ENCODE measurements at places on chromosomes 2 and 18. TPM values are rescaled to one million over a fixed set of nuclear protein-coding genes. Genes with fewer than 3 reads are reported as not detected.

The C2orf66 gene
- total RNA-seq: not detected

The NCKAP1 gene
- total RNA-seq: 88.5 TPM

The KCNS3 gene
- 24.3 TPM for total RNA-seq

The ZFAND2B gene
- 48.8 TPM for total RNA-seq

The USP37 gene
- 40.8 TPM for total RNA-seq

The SPATA3 gene
- not detected for total RNA-seq

The DUSP2 gene
- 14.0 TPM for total RNA-seq

GRCh38 chr2:85746321-85747004, 7.3 kb upstream of the ATOH8 start:
- no peaks in the 10 kb centered on the region for H3K36me3 ChIP-seq
- no peak overlapping the region for H3K4me3 ChIP-seq
- no peak for DNase-seq

DNA sequence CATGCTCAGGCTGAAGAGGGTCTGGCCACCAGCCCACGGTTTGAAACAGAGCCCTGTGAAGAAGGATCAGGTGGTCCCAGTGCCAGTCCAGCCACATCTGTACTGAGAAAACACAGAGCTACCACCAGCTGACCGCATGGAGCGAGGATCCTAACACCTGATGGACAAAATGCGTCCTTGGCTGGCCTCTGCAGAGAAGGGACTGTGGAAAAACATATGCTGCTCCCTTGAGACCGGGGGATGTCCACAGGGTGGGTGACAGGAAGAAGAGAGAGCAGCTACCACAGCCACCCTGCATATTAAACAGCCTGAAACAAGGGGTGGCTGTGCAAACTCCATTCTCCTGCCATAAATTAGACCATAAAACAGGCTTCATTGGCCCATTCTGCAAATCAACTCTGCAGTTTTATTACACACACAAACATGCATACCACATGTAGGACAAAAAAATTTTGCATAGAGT, 137.2 kb downstream of the BCL2 start:
- H3K4me1 ChIP-seq: no peaks in the 10 kb centered on the region
- no peaks in the 10 kb centered on the region for H3K27me3 ChIP-seq
- DNase-seq: no peak
- no peak overlapping the region for H3K4me3 ChIP-seq
- no peaks in the 10 kb centered on the region for H3K36me3 ChIP-seq

DNA sequence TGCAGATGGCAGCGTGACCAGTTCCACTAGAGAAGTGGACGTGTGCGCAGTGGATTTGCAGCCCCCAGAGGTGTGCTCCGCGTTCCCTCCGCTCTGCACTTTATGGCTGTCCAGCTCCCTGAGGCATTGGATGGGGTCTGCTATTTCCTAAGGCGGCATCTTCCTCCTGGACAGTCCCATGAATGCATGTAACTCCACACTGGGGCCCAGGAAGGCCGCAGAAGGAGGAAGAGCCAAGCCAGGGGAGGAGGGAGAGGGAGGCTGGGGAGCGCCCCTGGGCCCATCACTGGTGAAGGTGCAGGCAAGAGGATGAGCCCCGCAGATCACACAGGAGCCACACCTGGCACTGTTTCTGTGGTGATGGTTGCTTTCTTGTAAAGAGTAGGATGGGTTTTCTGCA, 99.1 kb downstream of the PTGR3 start:
- H3K4me3 ChIP-seq: no peak overlapping the region
- H3K4me1 ChIP-seq: no peaks in the 10 kb centered on the region
- no peaks in the 10 kb centered on the region for H3K27me3 ChIP-seq
- DNase-seq: no peak
- no peak overlapping the region for H3K27ac ChIP-seq

- no peaks in the 10 kb centered on the region for H3K4me1 ChIP-seq
- no peak overlapping the region for H3K4me3 ChIP-seq
- DNase-seq: no peak
- no peaks in the 10 kb centered on the region for H3K36me3 ChIP-seq
Observed at GRCh38 chr2:174518395-174518794, 31.6 kb upstream of the GPR155 start.

- DNase-seq: no peak
- H3K27ac ChIP-seq: no peak overlapping the region
- no peaks in the 10 kb centered on the region for H3K27me3 ChIP-seq
- H3K36me3 ChIP-seq: no peaks in the 10 kb centered on the region
Observed at GRCh38 chr2:42123426-42123825, 45.7 kb upstream of the EML4 start.

- H3K4me1 ChIP-seq: no peaks in the 10 kb centered on the region
- no peak overlapping the region for H3K27ac ChIP-seq
- no peaks in the 10 kb centered on the region for H3K36me3 ChIP-seq
Observed at GRCh38 chr2:142892715-142893114, 15.3 kb downstream of the KYNU start.

- no peak overlapping the region for H3K4me3 ChIP-seq
- no peaks in the 10 kb centered on the region for H3K36me3 ChIP-seq
- no peak for DNase-seq
- H3K27me3 ChIP-seq: no peaks in the 10 kb centered on the region
- H3K4me1 ChIP-seq: no peaks in the 10 kb centered on the region
Observed at GRCh38 chr18:48643262-48643661, 104.4 kb downstream of the CTIF start.

- H3K36me3 ChIP-seq: no peaks in the 10 kb centered on the region
- H3K27ac ChIP-seq: no peak overlapping the region
- DNase-seq: no peak
Observed at GRCh38 chr18:38174173-38174572, 608.6 kb upstream of the CELF4 start.

GRCh38 chr18:50398947-50399346, 24.1 kb downstream of the SKA1 start:
- no peaks in the 10 kb centered on the region for H3K27me3 ChIP-seq
- H3K4me3 ChIP-seq: no peak overlapping the region
- H3K36me3 ChIP-seq: no peaks in the 10 kb centered on the region
- no peak overlapping the region for H3K27ac ChIP-seq
- DNase-seq: no peak

DNA sequence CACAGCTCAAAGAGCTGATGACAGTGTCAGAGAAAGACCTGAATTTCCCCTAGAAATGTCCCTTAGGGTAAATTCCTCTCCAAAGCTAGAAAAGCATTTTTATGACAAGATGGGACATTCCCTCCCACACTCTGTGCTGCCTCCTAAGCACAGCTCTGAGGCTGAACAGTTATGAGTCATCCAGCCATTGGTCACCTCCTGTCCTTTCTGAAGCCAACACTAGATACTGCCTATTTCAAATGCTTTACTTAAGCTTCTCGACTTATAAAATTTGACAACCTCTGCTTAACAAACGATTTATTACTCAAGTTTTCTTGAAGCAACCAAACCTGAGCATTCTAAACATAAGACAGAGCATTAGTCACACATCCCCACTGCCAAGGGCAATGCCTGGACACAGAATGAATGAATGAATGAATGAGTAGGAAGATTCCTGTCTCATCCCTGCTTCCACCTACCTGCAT, 35.4 kb downstream of the B4GALT6 start:
- H3K36me3 ChIP-seq: no peaks in the 10 kb centered on the region
- DNase-seq: no peak
- H3K27me3 ChIP-seq: no peaks in the 10 kb centered on the region
- H3K27ac ChIP-seq: no peak overlapping the region
- no peak overlapping the region for H3K4me3 ChIP-seq

DNA sequence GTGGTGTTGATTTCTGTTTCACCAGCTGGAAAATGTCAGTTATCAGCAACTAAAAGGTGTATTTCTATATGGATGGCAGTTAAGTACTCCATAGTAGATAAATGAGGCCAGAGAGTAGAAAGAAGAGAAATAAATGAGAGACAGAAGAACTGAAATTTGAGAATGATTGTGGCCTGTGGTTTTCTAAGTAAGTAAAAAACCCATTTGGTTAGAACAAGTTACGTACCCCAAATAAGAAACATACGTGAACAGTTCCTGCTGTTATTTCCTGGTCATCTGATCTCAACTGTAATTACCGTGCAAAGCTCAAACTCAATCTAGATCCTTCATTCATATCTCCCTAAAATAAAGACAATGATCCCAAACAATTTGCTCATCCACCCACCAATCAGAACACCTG, 181.3 kb downstream of the PID1 start:
- H3K4me3 ChIP-seq: no peak overlapping the region
- DNase-seq: no peak
- no peaks in the 10 kb centered on the region for H3K36me3 ChIP-seq
- H3K27me3 ChIP-seq: no peaks in the 10 kb centered on the region
- no peak overlapping the region for H3K27ac ChIP-seq
- H3K4me1 ChIP-seq: no peaks in the 10 kb centered on the region

DNA sequence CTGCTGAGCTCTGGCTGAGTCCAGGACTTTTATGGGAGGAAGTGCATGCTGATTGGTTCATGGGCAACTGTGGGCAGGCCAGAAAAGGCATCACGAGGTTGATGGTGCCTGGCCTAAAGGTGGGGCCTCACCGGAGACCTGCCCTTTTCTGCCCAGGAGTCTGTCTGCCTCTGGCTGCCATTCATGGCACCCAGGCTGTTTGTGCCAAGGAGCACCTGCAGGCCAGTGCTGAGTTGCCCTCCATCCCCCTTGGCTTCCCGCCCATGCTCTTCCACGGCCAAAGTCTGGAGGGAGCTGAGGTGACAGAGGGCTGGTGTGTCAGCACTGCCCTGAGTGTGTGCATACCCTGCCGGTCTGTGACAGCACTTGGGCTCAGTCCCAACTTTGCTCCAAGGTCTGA, 123.2 kb downstream of the PTH2R start:
- DNase-seq: no peak
- H3K27ac ChIP-seq: no peak overlapping the region
- no peak overlapping the region for H3K4me3 ChIP-seq
- H3K36me3 ChIP-seq: no peaks in the 10 kb centered on the region
- H3K4me1 ChIP-seq: no peaks in the 10 kb centered on the region

DNA sequence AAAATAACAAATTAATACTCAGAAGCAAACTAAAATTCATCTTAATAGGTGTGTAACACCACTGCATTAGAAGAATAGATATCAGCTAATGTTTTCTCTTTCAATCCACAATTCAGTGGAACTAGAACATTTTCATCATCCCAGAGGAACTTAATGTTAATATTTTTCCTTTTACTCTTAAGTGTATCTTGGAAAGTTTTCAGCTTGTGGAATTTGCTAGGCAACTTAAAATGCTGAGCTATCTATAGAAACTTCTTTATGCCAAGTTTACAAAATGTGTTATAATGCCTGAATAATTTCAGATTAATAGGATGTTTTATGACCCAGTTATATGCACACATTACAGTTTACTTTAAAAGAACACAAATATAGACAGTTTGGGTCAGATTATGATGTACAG, 86.6 kb upstream of the FAM237A start:
- no peaks in the 10 kb centered on the region for H3K36me3 ChIP-seq
- no peak overlapping the region for H3K4me3 ChIP-seq
- H3K4me1 ChIP-seq: no peaks in the 10 kb centered on the region
- H3K27ac ChIP-seq: no peak overlapping the region

- H3K4me1 ChIP-seq: no peaks in the 10 kb centered on the region
- DNase-seq: no peak
- peaks cover 16% of the 10 kb centered on the region for H3K36me3 ChIP-seq
- peak overlapping the region; percentile 78 for H3K27ac ChIP-seq
- no peaks in the 10 kb centered on the region for H3K27me3 ChIP-seq
Observed at GRCh38 chr2:106144621-106145331, 49.3 kb downstream of the UXS1 start.

DNA sequence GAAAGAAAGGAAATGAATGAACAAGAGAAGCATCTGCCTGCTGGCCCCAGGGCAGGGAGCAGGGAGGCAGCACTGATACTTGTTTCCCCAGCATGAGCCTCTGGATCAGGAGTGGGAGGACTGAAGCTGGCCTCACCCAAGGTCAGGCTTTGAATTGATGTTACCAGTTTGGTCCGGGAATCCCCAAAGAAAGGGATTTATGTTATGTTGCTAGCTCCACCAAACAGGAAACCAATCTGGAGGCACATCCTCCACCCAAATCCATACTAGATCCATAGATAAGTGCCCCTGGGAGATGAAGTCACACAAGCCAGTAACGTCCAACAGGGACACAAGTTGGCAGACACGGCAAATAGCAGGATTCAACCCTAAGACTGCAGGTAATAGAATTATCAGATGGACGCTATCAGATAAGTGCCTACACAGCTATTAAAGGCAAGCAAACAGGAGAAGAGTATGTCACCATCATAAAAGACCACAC, 85.9 kb downstream of the MTCL1 start:
- H3K4me1 ChIP-seq: no peaks in the 10 kb centered on the region
- no peaks in the 10 kb centered on the region for H3K27me3 ChIP-seq
- no peak for DNase-seq
- no peaks in the 10 kb centered on the region for H3K36me3 ChIP-seq
- no peak overlapping the region for H3K4me3 ChIP-seq

GRCh38 chr2:143026411-143027054, 102.7 kb upstream of the ARHGAP15 start:
- no peaks in the 10 kb centered on the region for H3K27me3 ChIP-seq
- DNase-seq: peak; percentile 36
- no peak overlapping the region for H3K4me3 ChIP-seq
- no peak overlapping the region for H3K27ac ChIP-seq

DNA sequence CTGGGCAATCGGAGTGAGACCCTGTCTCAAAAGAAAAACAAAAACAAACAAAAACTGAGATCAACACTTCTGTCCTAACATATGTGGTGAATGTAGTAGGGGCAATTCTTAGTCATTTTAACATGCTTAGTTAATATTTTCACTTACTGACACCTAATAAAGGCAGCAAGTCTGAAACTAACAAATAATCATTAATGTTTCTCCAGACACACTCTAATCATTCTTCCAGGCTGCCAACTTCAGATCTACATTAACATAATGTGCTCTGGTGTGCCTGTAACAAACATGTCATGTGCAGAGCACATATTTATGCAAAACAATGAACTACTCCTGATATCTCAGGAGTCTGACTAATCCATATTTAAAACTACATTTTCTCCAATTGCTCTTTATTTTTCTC, 6.0 kb downstream of the KRCC1 start:
- H3K36me3 ChIP-seq: no peaks in the 10 kb centered on the region
- H3K27me3 ChIP-seq: no peaks in the 10 kb centered on the region
- no peak for DNase-seq
- H3K4me1 ChIP-seq: peaks cover 4% of the 10 kb centered on the region
- no peak overlapping the region for H3K4me3 ChIP-seq
- H3K27ac ChIP-seq: no peak overlapping the region
